ENCODE measurements at places on chromosomes 2 and 18. TPM values are rescaled to one million over a fixed set of nuclear protein-coding genes. Genes with fewer than 3 reads are reported as not detected.

Gene PLEKHH2
- total RNA-seq = 10.4 TPM

Gene TUBA4B
- not detected for total RNA-seq

Gene CKAP2L
- 10.3 TPM for total RNA-seq

Gene ZAP70
- 2.6 TPM for total RNA-seq

Gene R3HDM1
- 58.9 TPM for total RNA-seq

GRCh38 chr2:25514043-25514637 is 159.2 kb downstream of the DTNB start:
- H3K27me3 ChIP-seq = no peaks in the 10 kb centered on the region
- no peak overlapping the region for H3K4me3 ChIP-seq
- no peak for DNase-seq
- peaks cover 13% of the 10 kb centered on the region for H3K4me1 ChIP-seq

GRCh38 chr2:220246386-220246785 is 619.0 kb downstream of the SLC4A3 start:
- H3K4me3 ChIP-seq = no peak overlapping the region
- H3K36me3 ChIP-seq = no peaks in the 10 kb centered on the region
- H3K4me1 ChIP-seq = no peaks in the 10 kb centered on the region
- H3K27me3 ChIP-seq = no peaks in the 10 kb centered on the region
- DNase-seq = no peak
- H3K27ac ChIP-seq = no peak overlapping the region
